ENCODE measurements at places on chromosomes 12 and 14.

DNA sequence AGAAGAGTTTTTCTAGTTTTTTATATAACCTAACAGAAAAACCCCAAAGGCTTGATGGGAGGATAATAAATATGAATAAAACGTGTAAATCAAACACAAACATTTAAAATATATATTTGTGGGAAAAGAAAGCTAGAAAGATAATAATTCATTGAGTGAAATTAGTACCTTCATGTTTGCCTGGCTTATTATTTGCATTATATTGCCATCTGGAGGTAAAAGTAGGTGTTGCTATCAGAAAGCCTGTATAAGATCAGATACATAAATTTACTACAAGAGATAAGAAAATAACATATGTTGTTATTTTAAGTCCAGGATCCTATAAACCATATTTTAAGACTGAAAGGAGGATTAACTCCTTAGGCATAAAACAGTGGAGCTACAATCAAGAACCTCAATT, 77.7 kb downstream of the NTS start:
- no peak for DNase-seq

- DNase-seq, result no peak
These were observed 15.8 kb upstream of the CFAP54 start for GRCh38 chr12:96473394-96474093.

- no peak for DNase-seq
These were observed 228.2 kb upstream of the LRFN5 start for GRCh38 chr14:41378526-41378925.

DNA sequence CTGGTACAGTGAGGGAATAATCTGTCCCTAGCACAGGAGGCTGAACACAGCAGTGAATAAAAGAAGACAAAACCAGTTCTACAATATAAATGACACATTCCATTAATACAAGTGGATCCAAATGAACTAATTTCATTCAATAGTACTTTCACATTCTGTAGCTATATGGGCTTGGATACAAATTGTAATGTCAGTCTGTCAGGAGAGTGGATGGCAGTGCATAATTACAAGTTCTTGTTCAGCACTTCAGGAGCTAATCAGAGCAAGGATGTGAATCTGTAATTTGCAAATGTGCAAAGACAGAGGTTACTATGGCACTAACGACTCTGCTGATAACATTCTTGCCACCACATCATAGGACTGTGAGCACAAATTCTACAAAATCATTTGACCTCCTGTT, 697.9 kb downstream of the DIO2 start:
- no peak for DNase-seq

GRCh38 chr12:68381476-68382219, 49.5 kb upstream of the MDM1 start:
- no peak for DNase-seq

- DNase-seq, result no peak
These were observed 7.4 kb downstream of the RPL6 start for GRCh38 chr12:112401903-112402498.

Data from stimulated activated CD4-positive, alpha-beta T cell treated with anti-CD3 and anti-CD28 coated beads, Interleukin-2, amount 100 ng/mL, for 24 hours (primary cell).